ENCODE measurements at places on chromosomes 1 and 21. TPM values are rescaled to one million over a fixed set of nuclear protein-coding genes. Genes with fewer than 3 reads are reported as not detected.
A peak's percentile ranks its signal among the peaks of the same experiment; 100 is the strongest.

GRCh38 chr1:107748531-107748930 is 216.4 kb downstream of the VAV3 start:
- no peak for DNase-seq

GRCh38 chr1:236471096-236471495 is 52.7 kb upstream of the LGALS8 start:
- no peak for DNase-seq

GRCh38 chr1:221753828-221754188 is 11.9 kb upstream of the DUSP10 start:
- no peak for DNase-seq

- DNase-seq, result no peak
Observed at GRCh38 chr1:13899856-13900255, 199.9 kb downstream of the PRDM2 start.

DNA sequence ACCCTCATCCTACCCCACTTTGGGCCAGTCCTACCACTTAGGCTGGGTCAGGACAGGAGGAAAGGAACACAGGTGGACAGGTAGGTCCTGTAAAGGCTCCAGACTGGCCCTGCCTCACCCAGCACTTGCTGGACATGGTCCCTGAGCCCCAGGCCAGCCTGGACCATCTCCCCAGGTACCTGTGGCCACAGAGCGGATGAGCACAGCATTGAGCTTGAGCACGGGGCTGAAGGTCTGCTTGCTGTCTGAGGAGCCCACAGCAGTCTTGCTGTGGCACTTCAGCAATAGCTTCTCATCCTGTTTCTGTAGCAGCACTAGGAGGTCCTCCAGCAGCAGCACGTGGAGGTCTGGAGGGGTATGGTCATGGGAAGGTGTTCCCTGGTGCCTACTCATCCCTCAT is 23.3 kb downstream of the LRRC71 start:
- DNase-seq, result no peak

DNA sequence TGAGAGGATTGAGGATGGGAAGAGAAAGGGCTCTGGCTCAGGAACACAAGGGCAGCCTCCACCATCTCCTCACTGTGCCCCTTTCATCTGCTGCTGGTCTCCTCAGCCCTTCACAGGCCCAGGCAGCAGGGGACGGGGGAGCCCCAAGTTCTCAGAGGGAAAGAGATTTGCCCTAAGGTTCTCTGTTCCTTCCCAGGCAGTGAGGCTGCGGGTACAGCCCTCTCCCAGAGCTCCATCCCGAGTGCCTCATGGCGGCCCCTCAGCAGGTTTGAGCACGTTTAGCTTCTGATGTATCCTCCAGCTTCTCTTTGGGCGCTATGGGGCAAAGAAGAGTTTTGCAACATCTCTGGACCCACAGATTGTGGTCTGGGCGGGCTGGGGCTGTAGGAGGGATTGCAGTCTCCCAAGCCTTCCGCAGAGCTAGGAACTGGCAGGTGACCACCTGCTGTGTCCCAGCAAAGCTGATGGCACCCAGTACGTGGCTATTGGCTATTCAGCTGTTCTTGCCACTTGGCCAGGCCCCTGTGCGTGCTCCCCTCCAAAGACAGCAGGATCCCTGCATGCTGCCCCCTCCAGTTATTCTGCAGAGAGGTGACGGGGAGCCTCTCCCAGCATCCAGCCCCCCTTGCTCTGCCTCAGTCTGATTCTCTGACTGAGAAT is 10.1 kb downstream of the DISP3 start:
- no peak for DNase-seq

The PGLYRP3 gene
- not detected for total RNA-seq

DNA sequence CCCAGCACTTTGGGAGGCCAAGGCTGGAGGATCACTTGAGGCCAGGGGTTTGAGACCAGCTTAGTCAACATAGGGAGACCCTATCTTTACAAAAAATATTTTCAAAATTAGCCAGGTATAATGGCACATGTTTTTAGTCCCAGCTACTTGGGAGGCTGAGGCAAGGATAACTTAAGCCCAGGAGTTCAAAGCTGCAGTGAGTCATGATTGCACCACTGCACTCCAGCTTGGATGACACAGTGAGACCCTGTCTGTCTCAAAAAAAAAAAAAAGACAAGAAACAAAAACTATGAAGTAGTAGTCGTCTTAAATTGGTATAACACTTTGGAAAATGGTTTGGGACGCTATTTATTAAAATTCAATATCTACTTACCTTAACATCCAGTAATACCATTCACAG is 7.7 kb downstream of the AIM2 start:
- no peak for DNase-seq

DNA sequence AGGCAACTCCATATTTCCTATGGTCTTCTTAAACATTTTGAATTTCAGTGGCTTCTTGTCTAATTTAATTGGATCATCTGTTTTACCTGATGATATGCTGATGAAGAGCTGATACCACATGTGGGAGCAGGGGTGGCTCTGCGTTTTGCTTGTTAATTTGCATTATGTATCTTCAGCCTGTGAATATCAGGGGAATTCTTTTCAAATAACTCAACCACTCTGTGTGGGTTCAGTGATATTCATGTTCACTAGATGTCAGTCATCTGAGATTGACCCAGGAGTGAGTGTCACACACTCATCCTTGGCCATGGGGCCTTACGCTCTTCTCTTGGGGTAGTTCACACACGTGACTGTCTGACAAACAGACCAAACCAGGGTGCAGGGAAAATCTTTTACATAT is 83.0 kb downstream of the FCRL5 start:
- no peak for DNase-seq

GRCh38 chr1:157312082-157312812 is 174.1 kb upstream of the ETV3 start:
- DNase-seq, result no peak

DNA sequence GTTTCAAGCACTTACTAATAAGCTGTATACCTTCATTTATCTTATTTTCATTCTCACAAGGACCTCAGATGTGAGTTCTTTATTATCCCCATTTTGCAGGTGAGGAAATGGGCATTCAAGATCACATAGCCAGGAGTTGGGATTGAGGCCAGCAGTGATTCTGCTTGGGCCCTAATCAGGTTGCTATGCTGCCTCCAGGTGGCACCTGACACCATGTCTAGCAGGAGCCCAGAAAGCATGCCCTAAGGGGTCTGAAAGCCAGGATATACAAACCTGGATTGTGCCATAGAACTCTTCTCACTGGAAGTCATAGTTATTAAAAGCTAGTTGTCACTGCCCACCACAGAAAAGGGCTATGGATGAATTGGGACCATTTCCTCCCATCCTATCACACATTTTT is 61.1 kb downstream of the FYB2 start:
- peak; percentile 19 for DNase-seq

The PPFIA4 gene
- 24.8 TPM for total RNA-seq

The CHIT1 gene
- total RNA-seq, result not detected
